ENCODE measurements at places on chromosomes 16 and 17.
A peak's percentile ranks its signal among the peaks of the same experiment; 100 is the strongest.

DNA sequence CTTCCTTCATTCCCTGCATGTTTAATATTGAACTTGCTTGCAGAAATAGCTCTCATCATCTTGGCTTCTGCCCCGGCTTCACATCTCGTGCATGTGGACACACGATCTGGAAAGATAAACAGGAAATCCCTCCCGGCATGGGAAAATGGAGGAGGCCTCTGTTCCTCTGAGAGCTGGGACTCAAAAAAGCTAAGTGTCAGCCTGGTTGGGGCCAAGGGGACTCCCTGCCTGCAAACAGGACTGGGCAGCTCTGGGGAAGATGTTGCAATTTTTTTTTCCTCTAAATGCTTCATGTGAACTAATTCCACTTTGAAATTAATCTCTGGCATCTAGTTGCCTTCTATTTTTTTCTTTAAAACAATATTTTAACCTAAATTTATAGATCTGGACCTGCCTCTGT, 24.8 kb downstream of the ITPRIPL2 start:
- no peak for DNase-seq

DNA sequence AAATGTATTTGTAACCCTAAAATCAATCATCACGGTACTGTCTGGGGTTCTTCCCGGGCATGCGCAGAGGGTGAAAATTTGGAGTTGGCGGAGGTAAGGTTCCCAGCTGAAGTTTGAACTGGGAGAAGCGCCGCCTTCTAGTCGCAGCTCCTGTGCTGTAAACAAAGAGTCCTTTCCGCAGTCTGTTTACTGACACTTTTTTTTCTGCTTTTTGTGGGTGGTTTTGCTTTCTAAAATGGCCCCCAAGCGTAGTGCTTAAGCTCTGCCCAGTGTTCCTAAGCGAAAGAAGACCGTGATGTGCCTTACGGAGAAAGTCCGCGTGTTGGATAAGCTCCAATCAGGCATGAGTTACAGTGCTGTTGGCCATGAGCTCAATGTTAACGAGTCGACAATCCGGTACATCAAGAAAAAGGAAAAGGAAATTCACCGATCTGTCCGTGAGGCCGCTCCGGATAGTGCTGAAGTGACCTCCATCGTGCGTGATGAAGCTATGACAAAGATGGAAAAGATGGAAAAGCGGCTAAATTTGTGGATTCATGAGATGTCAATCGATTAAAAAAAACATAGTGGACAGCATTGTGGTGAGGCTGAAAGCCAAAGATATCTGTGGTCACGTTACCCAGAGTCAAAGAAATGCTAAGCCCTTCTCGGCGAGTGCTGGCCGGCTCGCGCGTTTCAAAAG, 570 bp upstream of the CFDP1 start:
- DNase-seq: peak; percentile 79

DNA sequence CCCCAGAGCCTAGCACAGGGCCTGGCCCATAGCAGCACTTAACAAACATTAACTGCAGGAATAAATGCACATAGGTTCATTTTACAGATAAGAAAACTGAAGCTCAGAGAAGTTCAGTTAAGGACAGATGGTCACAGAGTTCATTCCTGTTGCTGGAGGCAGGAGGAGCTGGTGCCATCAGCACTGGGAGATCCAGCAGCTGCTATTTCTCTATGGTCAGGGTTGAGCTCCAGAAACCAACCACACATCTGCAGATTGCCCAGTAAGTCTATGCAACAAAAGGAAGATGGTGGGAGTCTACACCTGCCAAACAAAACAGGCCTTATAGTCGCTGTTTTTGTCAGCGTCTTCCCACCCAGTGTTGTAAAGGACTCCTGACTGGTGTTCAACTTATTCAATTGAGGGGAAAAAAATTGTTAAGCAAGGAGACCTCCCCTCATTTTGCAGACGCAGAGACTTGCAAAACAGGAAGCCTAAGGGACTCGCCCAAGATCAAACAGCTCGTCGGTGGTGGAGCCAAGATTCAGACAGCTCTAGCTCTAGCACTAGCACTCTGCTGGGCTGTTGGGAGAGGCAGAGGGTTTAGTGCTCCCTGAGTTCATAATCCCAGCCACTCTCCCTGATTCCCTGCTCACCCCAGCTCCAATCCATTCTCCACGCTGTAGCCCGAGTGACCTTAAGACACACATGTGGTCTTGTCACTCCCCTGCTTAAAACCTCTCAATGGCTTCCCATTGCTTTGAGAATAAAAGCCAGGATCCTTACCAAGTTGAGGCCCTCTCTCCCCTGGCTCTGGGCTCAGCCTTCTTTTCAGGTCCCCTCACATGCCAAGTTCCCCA, 9.0 kb downstream of the NOG start:
- no peak for DNase-seq

DNA sequence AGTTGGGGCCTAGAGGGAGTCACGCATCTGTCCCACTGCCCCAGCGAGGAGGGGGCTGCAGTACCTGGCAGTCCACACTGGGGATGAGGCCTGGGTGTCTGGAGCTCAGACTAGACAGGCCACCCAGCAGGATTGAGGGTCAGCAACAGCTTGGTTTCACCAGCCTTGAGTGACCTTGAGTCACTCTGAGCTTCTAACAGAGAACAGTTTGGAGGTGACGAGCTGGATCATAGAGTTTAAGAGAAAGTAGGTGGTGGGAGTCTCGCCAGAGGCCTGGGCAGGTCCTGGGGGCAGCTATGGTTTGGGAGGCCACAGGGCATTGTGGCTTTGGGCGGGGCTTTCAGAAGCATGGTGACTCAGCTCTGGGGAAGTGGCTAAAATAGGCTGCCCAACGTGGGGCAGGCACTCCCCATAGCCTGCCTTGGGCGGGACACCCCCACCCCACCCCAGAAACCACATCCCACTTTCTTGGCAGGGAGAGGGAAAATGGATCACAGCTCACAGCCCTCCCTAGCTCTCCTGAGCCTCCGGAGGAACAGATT, 20.5 kb downstream of the CDC42EP4 start:
- peak; percentile 70 for DNase-seq

DNA sequence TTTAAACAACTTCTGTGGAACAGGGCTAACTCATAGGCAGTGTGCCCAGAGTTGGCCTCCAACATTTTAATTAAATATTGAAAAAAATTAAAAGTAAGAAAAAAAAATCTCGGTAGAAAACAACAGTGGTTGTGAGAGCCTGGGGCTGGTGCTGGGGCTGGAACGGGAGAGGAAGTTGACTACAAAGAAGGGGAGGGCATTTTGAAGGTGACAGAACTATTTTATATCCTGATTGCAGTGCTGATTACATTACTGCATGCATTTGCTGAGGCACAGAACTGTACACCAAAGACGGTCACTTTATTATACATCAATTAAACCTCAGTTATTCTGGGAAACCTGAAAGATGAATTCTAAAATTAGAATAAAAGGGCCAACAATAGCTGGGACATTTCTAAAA, 142.5 kb downstream of the PARN start:
- no peak for DNase-seq

- DNase-seq: no peak
Observed at GRCh38 chr17:69265873-69266272, 37.2 kb upstream of the ABCA10 start.

DNA sequence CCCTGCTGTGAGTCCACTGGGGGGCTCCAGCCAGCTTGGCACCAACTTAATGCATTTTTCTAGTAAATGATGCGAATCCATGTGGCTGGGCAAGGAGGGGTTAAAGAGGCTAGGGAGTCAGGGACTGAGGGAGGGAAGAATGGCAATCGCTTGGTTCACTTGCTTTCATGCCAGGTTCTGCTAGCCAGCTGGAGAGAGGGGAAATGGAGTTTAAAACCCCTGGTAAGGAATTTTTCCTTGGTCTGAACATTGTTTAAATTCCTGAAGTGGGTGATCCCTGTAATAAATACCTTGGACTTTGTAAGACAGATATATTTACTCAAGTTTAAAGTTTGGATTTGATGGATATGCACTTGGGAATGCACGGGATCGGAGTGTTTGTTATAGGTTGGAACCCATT, 22.8 kb downstream of the ANKFN1 start:
- DNase-seq: no peak

DNA sequence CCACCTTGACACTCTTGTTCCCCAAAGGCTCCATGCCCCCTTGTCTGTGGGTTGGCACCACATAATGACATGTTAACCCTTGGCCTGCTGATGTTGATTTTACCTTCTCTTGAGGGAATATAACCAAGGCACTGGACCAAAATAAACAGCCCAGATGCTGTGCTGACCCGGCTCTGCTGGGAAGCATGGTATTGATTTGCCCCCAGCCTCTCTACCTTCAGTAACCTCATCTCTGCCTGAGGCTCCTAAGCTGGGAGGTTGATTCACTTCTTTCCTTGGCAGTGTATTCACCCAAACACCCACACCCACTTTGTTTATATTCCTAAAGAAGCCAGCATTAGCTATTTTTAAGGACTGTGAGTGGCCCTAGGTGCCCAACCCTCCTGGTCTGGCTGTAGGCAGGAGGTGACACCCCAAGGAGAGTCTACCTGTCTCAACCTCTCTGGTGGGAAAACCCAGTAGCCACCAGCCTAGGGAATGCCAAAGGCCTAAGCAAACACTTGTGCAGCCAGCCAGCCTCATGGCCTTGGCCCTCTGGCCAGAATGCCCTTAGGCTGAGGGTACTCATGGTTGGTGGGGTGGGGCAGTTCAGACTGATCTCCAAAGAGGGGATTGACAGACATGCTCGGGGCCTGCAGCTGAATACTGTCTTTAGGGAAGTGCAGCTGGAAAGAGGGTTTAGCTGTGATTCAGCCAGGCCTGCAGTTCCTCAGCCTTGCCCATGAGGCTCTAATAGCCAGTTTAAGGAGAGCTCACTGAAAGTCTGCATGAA, 42.7 kb downstream of the GNAO1 start:
- no peak for DNase-seq

- DNase-seq: no peak
Observed at GRCh38 chr17:6070913-6071511, 833 bp downstream of the WSCD1 start.
